Fibroblast of lung (primary cell): ENCODE measurements at places on chromosomes 16 and 17.

GRCh38 chr17:49259663-49260010 is 29.1 kb upstream of the PHOSPHO1 start:
- no peak for DNase-seq

- no peak for DNase-seq
Observed at GRCh38 chr16:79175286-79176057, 425.1 kb downstream of the MAF start.

DNA sequence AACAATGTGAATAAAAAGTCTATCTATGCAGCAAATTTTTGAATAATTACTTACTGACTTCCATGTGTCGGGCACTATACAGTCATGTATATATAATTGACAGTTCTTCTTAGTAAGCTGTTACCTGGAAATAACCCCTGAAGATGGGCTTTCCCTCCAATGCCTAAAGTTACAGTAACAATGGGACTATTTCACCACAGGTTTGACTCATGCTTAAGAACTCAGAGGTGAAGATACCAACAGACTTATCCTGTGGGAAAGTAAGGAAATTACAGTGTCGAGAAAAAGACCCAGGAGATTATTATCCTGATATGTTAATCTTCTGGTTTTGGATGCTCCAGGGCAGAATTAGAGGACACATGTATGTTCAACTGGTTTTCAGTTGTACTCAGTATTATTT is 601.5 kb upstream of the SOX9 start:
- peak; percentile 64 for DNase-seq

- peak; percentile 23 for DNase-seq
Observed at GRCh38 chr16:79754501-79754900, 154.0 kb upstream of the MAF start.

DNA sequence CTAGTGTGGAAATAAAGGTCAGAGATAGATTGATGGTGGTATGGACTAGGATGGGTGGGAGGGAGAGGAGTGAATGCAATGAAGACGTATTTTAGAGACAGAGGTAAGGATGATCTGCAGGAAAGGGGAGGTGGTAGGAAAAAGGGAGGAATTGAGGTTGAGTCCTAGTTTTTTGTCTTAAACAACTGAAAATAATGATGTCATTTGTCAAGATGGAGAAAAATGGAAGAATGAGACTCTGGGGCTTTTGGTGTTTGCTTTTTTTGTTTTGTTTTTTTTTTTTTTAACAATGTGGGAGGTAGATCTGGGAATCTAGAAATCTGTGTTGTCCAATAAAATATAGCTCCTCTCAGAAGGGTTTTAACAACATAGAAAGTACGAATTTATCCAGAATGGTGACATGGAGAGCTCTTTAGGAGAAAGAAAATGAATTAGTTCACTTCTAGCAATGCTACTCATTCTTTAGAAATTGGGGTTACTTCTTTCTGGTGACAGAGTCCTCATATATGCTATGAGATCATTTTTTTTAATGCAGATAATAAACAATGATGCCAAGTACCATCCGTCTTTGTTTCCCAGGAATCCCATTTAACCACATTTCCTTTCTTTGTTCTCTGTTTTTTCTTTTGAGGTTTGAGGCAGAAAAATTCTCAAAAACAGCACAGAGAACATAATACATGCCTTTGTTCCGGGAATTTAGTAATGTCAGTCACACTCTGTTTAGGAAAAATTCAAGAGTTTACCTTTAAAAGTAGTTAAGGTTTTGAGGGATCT is 225.3 kb upstream of the COX10 start:
- no peak for DNase-seq

DNA sequence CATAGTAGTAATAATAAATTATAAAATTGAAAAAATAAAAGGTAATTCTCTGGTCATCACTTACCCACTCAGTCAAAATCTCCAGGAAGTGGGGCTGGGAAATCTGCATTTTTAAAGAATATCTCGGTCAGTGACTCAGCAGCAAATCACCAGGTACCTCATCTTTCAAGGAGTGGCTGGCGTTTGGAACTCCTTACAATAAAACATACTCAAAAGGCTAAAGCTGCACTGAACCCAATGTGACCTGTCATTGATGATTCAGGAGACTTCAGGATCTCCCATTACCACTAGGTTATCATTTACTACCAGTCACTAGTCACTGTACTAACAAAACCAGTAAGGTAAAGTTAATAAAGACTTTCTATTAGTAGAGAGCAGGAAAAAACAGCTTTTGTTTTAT is 21.5 kb upstream of the RFFL start:
- peak; percentile 40 for DNase-seq

- peak; percentile 54 for DNase-seq
Observed at GRCh38 chr16:56777482-56777881, 47.6 kb downstream of the NUP93 start.

DNA sequence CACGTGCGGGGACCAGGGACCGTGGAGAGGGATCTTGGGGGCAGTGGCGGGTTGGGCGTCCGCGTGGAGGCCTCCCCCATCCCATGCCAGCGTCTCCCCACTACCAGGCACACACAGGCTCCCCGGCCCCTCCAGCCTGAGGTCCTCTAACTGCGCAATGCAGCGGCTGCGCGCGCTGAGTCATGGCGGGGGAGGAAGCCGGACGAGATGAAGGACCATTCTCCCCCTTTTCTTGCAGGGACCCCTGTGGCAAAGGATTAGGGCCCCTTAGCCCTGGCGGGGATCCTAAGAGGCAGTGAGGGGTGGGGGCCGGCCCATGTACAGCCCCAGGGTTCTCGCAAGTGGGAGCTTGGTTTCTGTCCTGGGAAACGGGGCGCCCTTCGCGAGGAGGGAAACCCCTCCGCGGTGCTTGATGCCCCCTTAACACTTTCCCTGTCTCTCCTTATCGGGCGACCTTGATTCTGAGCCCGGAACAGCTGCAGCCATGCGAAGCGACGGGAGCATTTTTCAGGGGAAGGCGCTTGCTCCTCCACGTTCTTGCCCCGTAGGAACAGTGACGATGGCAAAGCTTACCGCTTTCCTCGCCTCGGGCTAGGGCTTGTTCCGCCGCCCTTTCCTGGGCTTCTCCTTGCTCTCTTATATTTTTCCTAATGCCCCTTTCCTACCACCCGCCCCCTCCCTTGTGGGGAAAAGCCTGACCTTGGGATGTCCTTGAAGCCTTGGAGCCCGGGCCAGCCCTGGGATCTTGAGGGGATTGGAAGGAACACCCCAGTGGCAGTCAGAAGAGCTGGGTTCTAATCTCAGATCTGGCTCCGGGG is 592 bp downstream of the ALDOA start:
- DNase-seq = peak; percentile 70
